ENCODE measurements at places on chromosomes 16 and 17.

DNA sequence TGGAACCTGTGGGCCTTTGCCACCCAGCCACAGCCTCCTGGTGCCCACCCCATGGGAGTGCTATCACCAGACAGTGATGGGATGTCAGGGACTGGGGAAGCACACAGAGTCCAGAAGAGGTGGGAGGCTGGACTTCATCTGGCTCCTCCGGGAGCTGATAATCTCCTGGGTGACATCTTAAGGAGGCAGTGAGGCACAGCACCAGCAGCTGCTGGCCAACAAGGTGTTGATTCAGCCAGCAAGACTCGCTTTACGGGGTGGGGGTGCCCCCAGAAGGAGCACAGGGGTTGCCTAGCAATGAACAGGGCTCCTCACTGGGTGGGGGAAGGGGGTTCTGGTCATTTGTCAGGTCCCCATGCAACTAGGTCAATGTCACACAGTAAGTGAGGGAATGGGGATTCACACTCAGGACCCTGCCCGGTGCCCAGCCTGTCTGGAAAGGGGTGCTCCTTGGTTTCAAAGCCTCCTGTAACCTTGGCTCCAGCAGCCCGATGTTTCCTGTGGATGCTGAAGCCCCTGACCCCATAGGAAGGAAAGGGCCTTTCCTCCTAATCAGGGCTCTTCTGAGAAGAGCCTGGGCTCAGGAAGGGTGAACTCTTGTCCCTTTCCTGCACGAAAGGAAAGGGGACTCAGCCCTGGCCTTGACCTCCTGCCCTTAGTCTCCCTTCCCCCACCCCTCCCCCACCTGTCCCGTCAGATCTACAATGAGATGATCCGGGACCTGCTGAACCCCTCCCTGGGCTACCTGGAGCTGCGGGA, 17.7 kb downstream of the KIF19 start:
- no peak for DNase-seq

GRCh38 chr17:28743243-28744103, at the start of gene TRAF4:
TRAF4 (plus strand) TSS chr17:28744011; CDS start chr17:28744113, 102 bp downstream.
- DNase-seq, result peak; percentile 86

GRCh38 chr16:10683170-10683569, 11.6 kb downstream of the TEKT5 start:
- no peak for DNase-seq

DNA sequence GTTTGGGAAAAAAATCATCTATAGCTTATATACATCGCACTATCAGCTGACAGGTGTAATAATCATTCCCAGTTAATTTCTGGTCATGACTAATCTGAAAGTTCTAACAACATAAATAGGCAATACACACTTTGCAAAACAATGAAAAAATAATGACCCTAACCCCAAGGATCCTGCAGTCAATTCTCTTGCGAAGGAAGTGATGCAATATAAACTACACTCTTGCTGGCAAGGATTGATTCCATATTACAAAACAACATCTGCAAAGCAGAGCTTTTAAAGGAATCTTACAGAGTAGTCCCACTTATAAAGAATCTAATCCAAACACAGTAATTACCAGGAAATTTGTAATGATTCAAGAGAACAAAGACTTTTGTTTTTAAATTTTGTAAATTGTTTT, 73.4 kb downstream of the MYO1D start:
- DNase-seq, result no peak

DNA sequence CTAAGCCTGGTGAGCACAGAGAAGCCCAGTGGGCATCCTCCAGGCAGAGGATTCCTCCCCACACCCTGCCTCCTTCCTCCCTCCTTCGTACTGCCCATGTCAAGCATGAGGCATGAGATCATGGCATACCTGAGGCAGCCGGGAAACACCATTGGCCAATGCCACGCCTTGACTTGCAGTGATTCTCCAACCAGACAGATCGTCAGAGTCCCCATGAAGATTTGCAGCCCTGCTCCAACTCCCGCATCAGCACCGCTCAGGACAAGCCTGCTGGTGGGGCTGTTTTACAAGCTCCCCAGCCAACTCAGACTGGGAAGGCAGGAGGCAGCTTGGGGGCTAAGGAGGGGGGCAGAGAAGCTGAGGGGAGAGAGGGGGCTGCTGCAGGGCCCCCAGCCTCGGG, 2.9 kb upstream of the KRT16 start:
- DNase-seq, result no peak

GRCh38 chr17:61412860-61413660, 13.4 kb downstream of the TBX2 start:
- DNase-seq, result no peak

- DNase-seq, result no peak
These were observed 54.4 kb downstream of the MPRIP start for GRCh38 chr17:17096438-17097178.

GRCh38 chr17:18961634-18962493, 9.9 kb downstream of the SLC5A10 start:
- no peak for DNase-seq

DNA sequence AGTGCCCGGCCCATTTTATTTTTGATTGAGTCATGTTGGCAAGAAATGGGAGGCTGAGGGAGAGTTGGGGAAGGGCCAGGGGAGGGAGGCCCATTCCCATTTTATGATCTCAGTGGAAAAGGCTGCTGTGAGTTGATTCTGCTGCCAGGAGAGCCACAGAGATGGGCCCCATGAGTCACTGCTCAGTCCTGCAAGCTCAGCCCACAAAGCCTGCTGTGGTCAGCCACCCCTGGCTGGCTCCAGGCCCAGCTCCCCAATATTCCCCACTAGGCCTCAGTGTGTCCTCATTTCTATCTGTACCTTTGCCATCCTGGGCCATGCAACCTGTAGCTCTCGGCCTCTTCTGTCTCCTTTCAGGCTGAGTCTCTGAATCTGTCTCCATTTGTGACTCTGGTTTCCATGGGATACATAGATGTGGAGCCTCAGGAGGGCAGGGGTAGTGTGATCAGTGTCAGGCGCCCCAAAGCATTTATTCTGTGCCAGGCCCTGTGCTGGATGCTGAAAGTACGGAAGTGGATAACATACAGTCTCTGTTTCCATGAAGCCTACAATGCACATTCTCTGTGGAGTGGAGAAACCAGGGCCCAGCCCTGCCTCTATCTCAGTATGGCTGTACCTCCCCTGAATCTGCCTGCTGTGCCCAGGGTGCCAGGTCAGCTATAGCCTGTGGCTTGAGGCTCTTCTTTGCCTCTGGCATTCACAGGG, 1.9 kb upstream of the PLEKHG4 start:
- no peak for DNase-seq

GRCh38 chr17:48907713-48908046, 527 bp upstream of the UBE2Z start:
- DNase-seq, result no peak

GRCh38 chr17:80847496-80848230, 144.0 kb upstream of the CHMP6 start:
- DNase-seq, result peak; percentile 84

DNA sequence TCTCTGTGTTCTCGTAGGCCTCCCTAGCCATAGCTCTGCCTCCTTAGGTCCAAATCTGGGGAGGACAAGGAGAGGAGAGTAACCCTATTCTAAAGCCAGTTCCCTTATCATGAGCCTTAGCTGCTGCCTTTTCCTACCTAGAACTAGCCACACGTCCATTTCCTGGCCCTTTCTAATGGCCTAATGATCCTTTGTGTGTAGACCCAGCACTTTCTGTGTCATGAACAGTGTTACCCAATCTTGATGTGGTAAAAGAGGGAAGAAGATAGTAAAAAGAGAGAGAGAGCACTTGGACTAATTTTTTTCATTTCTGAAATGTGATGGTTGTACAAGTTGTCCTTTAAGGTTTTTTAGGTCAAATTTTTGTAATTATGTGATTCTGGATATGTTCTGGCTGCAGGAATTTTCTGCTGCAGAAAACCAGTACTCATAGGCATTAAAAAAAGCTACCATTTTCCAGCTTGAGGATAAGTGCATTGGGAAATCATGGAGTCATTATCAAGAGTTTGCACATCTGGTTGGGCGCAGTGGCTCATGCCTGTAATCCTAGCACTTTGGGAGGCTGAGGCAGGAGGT, 18.2 kb downstream of the CASC3 start:
- DNase-seq, result no peak

DNA sequence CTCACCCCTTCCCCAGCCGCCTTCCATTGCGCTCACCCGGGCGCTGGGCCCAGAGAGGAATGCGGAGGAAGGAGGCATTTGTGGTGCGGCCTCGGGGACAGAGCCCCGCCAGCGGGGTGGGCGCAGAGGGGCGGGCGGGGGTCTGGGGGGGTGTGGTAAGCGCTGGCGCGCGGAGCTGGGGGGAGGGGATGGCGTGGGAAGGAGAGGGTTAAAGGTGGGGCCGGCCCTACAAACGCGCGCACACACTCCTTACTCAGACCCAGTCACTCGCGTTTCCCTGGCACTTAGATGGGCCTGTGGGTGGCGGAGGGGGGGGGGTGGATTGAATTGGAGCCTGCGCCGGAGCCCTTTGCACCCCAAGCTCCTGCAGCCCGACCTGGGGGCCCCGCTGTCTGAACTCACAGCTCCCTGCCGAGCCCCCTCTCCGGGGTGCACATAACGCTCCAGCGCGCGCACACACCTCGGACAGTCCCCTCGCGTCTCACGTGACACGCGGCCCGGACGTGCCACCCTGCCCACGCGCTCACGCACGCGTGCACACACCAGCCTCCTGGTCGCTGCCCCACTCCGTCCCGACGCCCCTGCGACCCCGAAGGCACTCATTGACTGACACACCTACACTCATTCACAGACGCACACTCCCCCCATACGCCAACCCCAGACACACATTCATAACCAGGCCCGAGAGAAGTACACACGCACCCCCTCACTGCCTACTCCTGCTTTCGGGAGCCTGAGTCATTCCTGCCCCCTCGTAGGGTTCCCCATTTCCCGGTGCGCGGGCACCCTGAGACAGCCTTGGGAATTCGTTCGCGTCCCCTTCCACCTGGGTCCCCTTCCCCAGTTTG, 844 bp downstream of the TBKBP1 start:
- peak; percentile 58 for DNase-seq

- peak; percentile 5 for DNase-seq
These were observed 189.9 kb downstream of the SEC14L1 start for GRCh38 chr17:77330602-77331081.

DNA sequence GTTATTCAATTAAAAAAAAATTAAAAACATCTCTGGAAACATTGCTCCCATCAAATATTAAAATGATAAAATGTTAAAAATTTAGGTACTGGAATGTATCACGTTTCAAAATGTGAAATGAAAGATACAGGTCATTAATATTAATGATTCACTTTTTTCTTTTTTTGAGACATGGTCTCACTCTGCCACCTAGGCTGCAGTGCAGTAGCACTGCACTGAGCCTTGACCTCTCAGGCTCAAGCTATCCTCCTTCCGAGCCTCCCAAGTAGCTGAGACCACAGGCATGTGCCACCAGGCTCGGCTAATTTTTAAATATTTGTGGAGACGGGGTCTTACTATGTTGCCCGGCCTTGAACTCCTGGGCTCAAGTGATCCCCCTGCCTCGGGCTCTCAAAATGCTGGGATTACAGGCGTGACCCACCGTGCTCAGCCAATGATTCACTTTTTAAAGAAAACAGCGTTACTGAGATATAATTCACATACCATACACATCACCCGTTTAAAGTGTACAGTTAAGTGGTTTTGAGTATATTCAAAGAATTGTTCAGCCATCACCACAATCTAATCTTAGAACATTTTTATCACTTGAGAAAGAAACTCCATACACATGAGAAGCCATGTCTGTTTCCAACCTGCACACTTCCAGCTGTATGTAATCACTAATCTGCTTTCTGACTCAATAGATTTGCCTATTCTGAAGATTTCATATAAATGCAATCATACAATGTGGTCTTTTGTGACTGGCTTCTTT, 19.1 kb upstream of the NETO2 start:
- DNase-seq, result no peak

DNA sequence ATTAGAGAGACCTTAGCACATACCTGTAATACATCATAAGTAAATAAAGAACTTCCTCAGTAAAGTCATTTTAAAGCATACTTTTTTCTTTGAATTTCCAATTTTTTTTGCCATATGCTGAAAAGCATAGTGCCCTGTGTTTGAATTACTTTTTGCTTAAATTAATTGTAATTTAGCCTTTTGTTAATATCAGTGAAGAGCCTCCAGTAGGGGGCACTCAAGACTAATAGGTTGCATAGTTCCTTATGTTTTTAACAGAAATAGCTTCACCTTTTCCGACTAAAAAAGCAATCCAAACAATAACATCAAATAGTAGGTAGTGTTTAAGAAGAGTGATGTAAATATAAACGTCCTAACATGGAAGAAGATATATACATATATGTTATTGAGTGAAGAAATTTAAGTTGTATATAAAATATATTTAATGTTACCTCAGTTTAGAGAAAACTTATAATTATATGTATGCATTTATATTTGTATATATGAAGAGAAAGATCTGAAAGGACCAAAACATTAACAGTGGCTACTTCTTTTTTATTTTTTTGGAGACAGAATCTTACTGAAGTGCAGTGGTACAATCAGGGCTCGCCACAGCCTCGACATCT, 18.6 kb downstream of the RAD51C start:
- peak; percentile 68 for DNase-seq

All from CD4-positive, alpha-beta T cell treated with Interleukin-17A for 4 hours (primary cell).